ENCODE measurements at places on chromosomes 16 and 17. TPM values are rescaled to one million over a fixed set of nuclear protein-coding genes. Genes with fewer than 3 reads are reported as not detected.

DNA sequence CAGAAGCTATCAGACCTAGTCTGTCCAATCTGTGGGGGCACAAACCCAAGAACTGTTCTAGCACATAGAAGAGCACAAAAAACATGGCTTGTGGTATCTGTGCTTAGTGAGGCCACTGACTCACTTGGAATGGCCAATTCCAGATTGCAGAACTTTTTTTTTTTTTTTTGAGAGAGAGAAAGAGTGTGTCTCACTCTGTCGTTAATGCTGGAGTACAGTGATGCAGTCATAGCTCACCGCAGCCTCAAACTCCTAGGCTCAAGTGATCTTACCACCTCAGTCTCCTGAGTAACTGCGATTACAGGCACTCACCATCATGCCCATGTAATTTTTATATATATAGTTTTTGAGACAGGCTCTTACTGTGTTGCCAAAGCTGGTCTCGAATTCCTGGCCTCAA is 77.2 kb upstream of the CLEC3A start:
- no peak overlapping the region for H3K4me3 ChIP-seq
- H3K36me3 ChIP-seq: no peaks in the 10 kb centered on the region
- H3K27ac ChIP-seq: no peak overlapping the region
- H3K27me3 ChIP-seq: no peaks in the 10 kb centered on the region
- no peaks in the 10 kb centered on the region for H3K4me1 ChIP-seq

Gene GJD3
- 0.38 TPM for total RNA-seq

GRCh38 chr17:49688848-49689247 is 11.0 kb upstream of the SPOP start:
- H3K27me3 ChIP-seq: no peaks in the 10 kb centered on the region
- peaks cover 4% of the 10 kb centered on the region for H3K4me1 ChIP-seq
- H3K4me3 ChIP-seq: no peak overlapping the region
- DNase-seq: no peak
- no peak overlapping the region for H3K27ac ChIP-seq

Gene HBQ1
- total RNA-seq: 102 TPM

Gene SRL
- total RNA-seq: not detected

- H3K27ac ChIP-seq: no peak overlapping the region
- peaks cover 67% of the 10 kb centered on the region for H3K36me3 ChIP-seq
- no peaks in the 10 kb centered on the region for H3K27me3 ChIP-seq
- no peaks in the 10 kb centered on the region for H3K4me1 ChIP-seq
- no peak overlapping the region for H3K4me3 ChIP-seq
Observed at GRCh38 chr16:84098939-84099338, 17.8 kb downstream of the MBTPS1 start.

Measured in K562 (cell line).